ENCODE measurements at places on chromosomes 16 and 17.

DNA sequence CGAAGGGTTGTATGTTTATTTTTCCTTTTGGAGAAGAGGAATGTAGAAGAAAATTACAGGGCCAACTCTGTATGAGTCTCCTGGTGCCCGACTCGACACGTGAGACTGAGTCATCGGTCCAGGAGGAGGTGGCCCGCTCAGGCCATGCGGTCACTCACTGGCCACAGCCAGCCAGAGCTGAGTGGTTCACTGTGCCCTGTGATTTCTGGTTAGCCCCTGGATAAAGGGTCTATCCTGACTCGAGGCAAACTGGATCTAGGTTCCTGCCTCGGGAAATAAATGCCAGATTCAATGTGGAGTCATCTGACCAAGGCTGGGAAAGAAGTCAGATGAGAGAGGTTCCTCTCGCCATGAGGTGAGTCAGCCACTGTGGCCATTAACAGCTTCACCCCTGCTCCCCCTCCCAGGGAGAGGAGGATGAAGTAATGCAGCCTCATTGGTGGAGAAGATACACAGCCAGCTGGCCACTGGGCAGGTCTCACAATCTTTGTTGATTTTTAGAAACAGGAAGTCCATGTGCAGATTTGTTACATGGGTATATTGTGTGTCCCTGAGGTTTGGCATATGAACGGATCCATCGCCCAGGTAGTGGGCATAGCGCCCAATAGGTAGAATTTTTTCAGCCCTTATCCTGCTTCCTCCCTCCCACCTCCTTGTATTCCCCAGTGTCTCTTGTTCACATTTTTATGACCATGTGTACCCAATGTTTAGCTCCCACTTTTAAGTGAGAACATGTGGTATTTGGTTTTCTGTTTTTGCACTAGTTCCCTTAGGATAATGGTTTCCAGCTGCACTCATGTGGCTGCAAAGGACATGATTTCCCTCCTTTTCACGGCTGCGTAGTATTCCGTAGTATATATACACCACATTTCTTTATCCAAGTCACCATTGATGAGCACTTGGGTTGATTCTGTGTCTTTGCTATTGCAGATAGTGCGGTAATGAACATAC is 21.7 kb upstream of the USP36 start:
- DNase-seq: no peak

- DNase-seq: no peak
Measured at GRCh38 chr17:50060951-50061712, 5.2 kb downstream of the ITGA3 start.

DNA sequence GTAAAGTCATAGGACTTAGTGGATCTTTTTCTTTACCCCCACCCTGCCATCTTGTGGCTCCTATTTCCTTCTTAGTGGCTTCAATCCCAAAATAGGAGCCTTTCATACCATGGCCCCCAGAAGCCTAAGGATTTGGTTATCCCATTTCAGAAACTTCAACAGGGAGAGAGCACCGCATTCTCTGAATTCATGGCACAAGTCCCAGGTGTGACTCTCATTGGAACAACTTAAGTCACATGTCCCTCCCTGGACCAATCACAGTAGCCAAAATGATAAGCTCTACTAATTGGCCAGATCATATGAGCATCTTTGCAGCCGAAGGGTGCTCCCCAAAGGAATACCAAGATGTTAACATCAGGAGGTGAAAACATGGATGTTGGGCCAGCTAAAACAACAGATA is 43.2 kb downstream of the AXIN2 start:
- DNase-seq: no peak

- no peak for DNase-seq
Measured at GRCh38 chr16:46583036-46583435, 38.1 kb downstream of the SHCBP1 start.

DNA sequence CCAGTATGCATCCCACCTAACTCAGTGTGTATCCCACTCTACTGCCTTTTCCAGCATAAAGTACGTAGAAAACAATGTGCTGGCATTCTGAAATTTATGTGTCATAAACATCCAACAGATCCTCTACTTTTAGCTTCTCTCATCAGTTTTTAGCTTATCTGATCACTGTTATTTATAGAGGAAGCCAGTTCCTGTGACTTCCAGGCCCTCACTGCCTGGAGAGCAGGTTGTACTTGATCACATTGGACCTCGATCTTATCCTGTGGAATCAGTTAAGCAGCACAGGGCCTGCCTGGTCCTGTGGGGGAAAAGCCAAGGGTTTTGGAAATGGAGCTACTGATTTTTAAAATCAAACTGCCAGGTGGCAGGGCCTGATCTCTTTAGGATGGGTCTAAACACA is 30.8 kb downstream of the PRSS54 start:
- no peak for DNase-seq

GRCh38 chr17:62876063-62876462 is 67.9 kb upstream of the MARCHF10 start:
- no peak for DNase-seq

DNA sequence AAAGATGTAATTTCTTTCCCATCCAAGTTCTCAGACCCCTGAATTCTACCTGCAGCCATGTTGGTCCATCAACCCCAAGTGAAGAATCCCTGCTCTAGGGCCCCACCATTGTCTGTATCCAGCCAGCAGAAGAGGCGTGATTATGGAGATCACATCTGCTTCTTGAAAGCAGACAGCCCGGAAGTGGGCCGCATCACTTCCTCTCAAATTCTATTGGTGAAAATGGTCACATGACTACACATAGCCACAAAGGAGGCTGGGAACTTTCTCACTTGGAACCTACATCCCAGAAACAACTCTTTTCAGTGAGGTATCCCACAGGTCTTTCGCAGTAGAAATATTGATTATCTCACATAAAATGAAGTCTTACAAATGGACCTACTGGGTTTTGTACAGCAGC is 40.1 kb downstream of the IL4R start:
- no peak for DNase-seq

DNA sequence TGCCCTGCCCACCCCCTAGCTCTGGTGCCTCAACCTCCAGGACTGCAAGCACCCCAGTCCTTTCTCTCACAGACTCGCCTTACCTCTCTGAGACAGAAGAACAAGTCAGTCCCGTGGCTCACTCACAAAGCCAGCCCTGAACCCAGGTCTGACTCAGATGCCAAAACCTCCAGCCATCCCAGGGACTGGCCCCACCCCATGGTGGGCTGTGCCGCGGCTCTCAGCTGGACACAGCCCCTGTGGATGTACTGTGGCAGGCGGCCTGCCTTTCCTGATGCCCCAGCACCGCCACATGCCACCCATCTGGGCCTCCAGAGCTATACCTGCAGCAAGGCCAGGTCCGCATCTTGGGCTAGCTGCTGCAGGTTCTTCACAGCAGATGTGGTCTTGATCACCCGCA is 19.8 kb downstream of the MPG start:
- DNase-seq: no peak

GRCh38 chr17:65163990-65164495 is 26.9 kb downstream of the RGS9 start:
- no peak for DNase-seq

- DNase-seq: no peak
Measured at GRCh38 chr17:30379303-30379902, 676 bp downstream of the CPD start.

DNA sequence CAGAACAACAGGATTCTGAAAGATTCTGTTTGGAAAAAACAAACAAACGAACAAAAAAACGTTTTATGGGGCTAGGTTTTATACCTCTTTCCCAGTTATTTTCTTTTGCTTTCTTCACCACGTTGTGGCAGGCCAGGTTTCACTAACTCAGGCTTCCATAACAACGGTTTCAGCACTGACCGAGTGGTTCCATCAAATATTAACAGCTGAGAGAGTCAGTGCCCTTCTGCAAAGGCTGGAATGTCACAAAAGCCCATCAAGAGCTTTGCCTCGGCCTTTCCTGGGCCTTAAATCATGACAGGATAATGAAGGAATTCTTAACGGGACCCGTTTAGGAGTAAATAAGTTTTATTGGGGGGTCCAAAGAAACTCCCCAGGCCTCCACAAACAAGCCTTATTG is 34.2 kb downstream of the MPHOSPH6 start:
- DNase-seq: no peak

GRCh38 chr16:57185446-57185944 is 344 bp downstream of the PSME3IP1 start:
- DNase-seq: no peak

Data from SK-N-MC (cell line).